Stimulated activated CD8-positive, alpha-beta memory T cell treated with anti-CD3 and anti-CD28 coated beads, Interleukin-2, amount 100 ng/mL, for 48 hours (primary cell): ENCODE measurements at places on chromosomes 11 and 22.

- peak; percentile 13 for DNase-seq
Observed at GRCh38 chr11:17208257-17208999, 642 bp upstream of the PIK3C2A start.

- DNase-seq = no peak
Observed at GRCh38 chr11:65883058-65883761, 3.6 kb downstream of the CTSW start.

GRCh38 chr11:33507967-33508366 lies 192.7 kb downstream of the C11orf91 start:
- no peak for DNase-seq

GRCh38 chr11:72037554-72038311 lies 39.0 kb downstream of the IL18BP start:
- no peak for DNase-seq

DNA sequence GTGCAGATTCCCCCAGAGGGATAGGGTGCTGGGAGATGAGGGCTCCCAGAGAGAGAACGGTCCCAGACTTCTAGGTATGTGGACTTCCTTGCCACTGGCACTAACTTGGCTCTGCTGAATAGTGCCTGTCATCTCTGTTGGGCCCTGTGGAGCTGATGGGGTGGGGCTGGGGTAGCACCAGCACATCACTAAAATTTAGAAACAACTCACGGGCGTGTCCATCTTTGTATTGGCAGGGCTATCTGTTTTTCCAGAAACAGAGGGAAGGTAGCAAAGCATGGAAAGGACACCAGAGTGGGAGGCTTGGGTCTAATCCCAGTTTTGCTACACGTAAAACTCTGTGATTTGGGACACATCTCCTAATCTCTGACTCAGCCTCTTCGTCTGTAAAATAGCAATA lies 25.8 kb downstream of the SWAP70 start:
- DNase-seq = no peak

DNA sequence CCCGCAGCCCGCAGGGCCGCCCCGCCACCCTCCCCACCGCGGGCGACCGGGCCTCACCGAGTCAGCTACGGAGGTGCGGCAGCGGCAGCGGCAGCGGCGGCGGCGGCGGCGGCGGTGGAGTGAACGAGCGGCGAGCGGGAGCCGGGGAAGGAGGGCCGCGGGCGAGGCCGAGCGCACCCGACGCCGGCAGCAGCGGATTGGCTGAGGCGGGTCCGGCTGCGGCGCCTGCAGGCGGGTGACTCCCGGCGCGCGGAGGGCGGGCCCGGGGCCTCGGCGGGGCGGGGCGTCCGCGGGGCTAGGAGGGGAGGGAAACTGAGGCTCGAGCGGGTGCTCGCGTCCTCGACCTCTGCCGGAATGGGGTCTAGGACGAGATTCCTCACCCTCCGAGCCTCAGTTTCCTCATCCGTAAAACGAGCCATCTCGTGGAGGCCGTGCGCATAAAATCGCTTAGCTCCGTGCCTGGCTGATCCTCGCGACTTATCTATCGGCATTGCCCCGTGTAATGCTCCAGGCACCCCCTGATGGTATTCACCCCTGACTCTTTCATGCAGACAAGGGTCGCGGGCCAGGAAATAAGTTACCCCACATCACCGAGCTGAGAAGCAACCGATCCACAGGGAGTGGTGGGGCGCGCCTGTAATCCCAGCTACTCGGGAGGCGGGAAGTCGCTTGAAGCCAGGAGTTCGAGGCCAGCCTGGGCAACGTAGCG lies at the start of gene CPT1A:
Gene CPT1A (minus strand): TSS at position 199 of the 709 bp plus-strand sequence. CDS start 26,442 bp downstream, outside the sequence.
- peak; percentile 66 for DNase-seq

DNA sequence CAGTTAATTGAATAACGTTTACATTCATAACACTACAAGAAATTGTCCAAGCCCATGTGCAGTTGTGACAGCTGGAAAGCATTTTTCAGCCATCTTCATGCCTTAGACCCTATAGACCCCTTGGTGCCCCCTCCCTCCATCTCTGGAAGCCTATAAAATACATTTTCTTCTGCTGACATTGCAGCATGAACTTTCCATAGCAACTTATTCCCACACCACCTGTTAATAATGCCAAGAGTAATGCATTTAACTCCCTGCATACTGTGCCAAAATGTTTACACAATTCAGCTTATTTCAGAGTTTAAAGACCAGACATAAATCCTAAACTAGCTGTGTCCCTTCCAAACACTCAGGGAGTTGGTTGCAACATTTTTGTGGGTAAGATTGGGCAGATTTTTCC lies 143.0 kb upstream of the ARHGAP20 start:
- DNase-seq = no peak

- no peak for DNase-seq
Observed at GRCh38 chr22:25495285-25495684, 69.2 kb upstream of the GRK3 start.

GRCh38 chr22:24118689-24119384 lies 62.5 kb upstream of the SUSD2 start:
- DNase-seq = no peak

DNA sequence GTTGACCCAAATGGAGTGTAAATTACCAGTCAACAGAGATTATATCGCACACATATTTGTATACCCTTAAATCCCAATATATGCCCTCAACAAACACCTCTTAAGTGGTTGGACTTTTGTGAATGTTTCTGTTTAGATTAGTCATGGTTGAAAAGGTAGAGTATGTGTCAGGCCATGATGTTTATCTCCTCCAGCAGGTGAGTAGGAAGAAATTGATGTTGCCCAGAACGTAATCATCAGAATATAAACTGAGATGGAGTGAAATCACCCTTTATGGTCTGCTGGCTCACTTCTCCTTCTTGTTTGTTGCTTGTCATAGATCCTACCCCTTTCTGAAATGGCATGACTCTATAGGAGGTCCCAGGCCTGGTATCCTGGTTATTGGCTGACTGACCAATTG lies 431.8 kb downstream of the ETS1 start:
- no peak for DNase-seq

DNA sequence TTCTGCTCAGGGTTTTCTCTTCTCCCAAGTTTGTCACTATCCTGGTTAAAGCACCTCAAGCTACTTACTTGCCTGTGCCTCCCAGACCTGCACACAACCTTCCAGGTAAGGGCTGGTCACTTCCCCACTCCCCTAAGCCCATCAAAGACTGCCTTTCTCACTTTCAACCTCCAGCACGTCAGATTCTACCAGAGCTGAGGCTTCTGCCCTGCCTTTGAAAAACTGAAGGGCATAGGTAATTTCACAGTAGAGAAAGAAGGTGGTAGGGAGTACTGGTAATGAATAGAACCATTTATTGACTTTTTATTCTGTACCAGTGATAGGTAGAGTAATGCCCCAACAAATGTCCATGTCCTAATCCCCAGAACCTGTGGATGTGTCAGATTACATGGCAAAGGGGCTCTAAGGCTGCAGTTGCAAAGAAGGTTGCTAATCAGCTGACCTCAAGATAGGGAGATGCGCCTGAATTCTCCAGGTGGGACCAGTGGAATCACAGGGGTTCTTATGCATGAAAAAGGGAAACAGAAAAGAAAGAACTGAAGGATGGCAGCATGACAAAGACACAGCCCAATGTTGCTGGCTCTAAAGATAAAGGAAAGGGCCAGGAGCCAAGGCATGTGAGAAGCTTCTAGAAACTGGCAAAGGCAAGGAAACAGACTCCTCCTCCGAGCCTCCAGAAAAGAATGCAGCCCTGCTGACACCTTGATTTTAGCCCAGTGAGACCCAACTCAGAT lies 89.0 kb downstream of the SLC1A2 start:
- DNase-seq = no peak

GRCh38 chr11:46918083-46918787 lies at the start of gene LRP4:
TSS of gene LRP4 (minus strand) at chr11:46918550. CDS start at chr11:46918379, 171 bp downstream.
- peak; percentile 36 for DNase-seq

- no peak for DNase-seq
Observed at GRCh38 chr22:44133901-44134571, 46.7 kb upstream of the PARVG start.

- DNase-seq = no peak
Observed at GRCh38 chr11:131928992-131929391, 558.6 kb downstream of the NTM start.

DNA sequence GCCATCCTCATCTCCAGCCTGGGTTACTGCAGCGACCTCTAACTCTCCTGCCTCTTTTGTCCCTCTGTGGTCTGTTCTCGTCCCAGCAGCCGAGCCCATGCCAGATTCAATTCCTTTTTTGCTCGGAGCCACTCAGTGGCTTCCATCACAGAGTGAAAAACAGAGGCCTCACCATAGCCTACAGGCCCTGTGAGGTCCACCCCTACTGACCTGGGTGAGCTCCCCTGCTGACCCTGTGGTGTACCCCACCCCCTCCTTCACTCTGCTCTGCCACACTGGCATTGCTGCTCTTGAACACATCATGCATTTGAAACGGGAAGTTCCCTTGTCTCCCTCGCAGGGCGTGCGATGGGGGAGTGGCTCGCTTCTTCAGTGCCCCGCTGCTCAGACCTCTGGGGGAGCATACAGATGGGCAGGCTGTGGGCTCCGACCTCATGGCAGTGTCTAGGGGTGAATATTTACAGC lies 2.1 kb downstream of the AIP start:
- DNase-seq = peak; percentile 72

DNA sequence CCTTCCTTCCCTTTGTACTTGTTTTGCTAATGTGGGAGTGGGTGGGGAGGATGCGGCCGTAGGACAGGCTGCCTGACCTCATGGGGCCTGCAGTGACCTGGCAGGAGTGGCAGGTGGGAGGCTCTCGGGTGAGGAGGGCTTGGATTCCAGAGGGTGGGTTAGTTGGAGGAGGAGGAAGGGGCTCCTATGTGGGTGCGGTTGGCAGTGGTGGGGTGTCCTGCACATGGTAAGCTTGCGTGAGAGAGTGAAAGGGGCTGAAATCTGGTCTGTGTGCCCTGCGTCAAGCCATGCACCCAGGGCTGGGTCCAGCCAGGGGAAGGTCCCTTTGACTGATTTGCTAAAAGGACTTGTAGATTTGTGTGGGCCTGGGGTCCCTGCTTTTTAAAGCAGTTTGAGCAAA lies 90.7 kb upstream of the OR4B1 start:
- no peak for DNase-seq

DNA sequence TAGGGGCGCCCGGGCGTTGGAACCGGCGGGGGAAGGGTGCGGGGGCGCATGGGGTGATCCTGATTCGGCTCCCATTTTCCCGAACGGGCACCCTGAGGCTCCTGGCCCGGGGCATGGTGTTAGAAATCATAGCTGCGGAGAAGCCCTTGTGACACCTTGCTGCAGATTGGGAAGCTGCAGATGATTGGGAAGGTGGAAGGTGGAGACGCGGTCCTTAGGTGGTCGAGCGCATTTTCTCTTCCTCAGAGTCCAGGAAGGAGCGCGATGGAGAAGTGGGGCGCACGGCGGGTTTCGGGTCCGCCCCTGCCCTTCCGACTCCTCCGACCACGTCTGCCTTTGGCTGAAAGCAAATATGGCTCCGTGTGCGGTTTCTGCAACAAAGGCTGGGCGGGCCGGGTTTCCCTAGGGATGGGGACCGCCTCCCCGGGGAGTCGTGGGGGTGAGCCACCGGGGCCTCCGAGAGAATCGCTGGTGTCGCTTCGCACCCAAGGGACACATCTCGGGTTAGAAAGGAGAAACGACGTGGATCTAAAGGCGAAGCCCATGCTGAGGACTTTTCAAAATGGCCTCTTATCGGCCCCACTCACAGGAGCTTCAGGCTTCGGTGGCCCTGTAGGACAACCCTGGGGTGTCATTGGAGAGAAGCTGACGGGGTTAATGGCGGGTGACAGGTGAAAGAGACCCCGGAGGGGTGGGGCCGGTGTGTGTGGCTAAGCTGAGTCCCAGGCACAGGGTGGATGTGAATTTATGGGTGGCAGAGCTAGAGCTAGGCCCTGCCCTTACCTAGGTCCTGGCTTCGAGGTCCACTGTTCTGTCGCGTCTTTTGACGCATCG lies 707 bp upstream of the FTH1 start:
- no peak for DNase-seq

DNA sequence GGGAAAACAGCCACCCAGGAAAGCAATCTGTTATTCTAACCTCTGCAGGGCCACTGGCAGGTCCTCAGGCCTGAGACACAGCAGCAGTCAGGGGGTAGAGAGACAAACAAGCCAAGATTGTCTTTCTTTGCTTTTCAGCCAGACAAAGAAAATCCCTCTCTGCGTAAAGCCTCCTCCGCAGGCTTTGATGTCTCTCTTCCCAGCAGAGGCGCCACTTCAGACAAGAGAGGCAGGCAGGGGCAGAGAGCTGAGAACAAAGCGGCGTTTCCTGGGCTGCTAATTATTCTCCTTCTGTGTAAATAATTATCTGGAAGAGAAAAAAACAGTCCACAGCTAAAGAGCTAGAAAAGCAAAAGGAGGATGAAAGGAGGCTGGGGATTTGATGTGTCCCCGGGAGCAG lies 102.7 kb upstream of the SEZ6L start:
- DNase-seq = no peak

GRCh38 chr22:21889251-21889990 lies 22.0 kb upstream of the MAPK1 start:
- DNase-seq = no peak

GRCh38 chr22:19807161-19807913 lies 46.8 kb downstream of the TBX1 start:
- no peak for DNase-seq

- no peak for DNase-seq
Observed at GRCh38 chr11:126327281-126328000, 23.6 kb downstream of the DCPS start.

DNA sequence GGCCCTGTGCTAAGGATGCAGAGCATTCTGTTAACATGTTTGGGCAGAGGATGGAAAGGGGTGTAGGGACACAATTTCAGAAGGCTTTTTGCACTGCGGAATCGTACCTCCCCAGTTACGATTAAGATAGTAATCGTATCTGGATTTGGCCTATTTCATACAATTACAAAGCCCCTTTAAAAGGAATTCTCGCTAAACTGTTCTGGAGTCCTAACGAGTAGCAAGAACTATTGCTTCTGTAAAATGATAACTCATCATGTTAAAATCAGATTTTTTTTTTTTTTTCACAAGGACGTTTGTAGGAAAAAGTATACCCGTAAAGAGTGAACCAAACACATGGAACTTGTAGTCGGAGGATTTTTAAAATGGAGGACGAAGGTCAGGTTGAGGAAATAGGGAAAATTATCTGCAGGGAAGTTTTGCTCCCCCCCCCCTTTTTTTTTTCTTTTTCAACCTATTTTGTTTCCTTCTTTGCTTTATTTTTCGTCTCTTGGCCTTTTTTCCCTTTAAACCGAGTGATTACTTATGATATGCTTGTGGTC lies 934 bp downstream of the HSD17B12 start:
- no peak for DNase-seq

- no peak for DNase-seq
Observed at GRCh38 chr11:59062602-59063529, 23.2 kb upstream of the GLYATL1B start.

GRCh38 chr11:2441171-2441570 lies 3.1 kb downstream of the TRPM5 start:
- no peak for DNase-seq

GRCh38 chr11:122322329-122322728 lies 206.3 kb upstream of the BLID start:
- no peak for DNase-seq
